NCI-H1436 (cell line): ENCODE measurements at places on chromosomes 4 and X.
A peak's percentile ranks its signal among the peaks of the same experiment; 100 is the strongest.

DNA sequence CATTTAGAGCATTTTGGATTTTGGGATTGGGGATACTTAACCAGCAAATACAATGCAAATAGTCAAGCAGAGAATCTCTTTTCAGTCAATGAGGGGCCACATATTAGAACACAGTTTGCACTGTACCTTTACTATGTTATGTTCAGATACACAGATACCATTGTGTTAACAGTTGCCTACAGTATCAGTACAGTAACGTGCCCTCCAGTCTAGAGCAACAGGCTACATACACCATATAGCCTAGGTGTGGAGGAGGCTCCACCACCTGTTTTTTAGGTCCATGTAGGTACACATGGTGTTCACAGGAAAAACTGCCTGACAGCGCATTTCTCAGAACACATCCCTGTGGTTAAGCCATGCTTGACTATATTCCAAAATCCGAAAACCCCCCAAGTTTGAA is 9.1 kb downstream of the GRPEL1 start:
- DNase-seq = no peak

DNA sequence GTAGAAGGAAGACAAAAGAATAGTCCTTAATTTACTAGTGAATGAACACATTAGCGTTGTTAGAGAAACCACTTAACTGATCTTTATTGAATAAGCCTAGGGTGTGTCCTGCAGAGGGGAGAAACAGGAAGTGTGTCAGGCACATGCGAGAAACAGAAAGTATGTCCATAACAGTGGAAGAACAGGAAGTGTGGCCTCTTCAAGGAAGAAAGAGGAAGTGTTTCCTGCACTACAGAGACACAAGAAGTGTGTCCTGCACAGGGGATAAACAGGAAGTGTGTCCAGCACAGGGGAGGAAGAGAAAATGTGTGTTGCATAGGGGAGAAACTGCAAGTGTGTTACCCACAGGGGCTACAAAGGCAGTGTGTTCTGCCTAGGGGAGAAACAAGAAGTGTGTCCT is 539.6 kb upstream of the PRKX start:
- DNase-seq = no peak

- DNase-seq = peak; percentile 87
Measured at GRCh38 chr4:73648478-73648877, 28.2 kb upstream of the RASSF6 start.

GRCh38 chrX:14363728-14364127 is 165.6 kb upstream of the GLRA2 start:
- no peak for DNase-seq

DNA sequence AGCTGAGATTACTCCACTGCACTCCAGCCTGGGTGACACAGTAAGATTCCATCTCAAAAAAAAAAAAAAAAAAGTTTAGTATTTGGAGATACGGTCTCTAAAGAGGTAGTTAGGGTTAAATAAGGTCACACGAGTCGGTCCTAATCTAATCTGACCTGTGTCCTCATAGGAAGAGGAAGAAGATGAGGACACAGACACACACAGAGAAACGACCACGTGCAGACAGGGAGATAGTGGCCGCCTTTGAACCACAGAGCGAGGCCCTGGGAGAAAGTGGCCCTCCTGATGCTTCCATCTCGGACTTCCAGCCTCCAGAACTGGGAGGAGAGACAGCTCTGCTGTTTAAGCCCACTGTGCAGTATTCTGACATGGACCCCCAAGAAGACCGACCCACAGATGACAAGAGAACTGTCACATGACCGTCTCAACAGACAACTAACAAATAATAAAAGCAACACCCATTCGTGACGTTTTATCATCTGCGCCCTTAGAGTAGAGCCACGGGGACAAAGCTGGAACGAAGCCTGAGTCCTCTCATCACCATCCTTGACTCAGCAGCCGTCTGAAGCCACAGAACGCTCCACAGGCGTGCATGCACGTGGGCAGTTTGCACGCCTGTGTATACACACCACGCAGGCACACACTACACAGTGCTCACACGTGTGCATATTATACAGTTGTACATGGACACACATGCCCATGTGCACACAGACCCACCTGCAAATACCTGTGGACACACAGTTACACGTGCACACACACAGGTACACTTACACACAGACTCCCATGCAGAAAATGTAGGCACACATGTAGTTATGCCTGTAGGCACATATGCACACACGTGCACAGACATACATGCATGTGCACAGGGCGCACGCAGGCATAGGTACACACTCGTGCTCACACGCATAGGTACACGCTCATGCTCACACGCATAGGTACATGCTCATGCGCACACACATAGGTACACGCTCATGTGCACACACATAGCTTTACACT is 51.7 kb downstream of the FAM53A start:
- DNase-seq = no peak

DNA sequence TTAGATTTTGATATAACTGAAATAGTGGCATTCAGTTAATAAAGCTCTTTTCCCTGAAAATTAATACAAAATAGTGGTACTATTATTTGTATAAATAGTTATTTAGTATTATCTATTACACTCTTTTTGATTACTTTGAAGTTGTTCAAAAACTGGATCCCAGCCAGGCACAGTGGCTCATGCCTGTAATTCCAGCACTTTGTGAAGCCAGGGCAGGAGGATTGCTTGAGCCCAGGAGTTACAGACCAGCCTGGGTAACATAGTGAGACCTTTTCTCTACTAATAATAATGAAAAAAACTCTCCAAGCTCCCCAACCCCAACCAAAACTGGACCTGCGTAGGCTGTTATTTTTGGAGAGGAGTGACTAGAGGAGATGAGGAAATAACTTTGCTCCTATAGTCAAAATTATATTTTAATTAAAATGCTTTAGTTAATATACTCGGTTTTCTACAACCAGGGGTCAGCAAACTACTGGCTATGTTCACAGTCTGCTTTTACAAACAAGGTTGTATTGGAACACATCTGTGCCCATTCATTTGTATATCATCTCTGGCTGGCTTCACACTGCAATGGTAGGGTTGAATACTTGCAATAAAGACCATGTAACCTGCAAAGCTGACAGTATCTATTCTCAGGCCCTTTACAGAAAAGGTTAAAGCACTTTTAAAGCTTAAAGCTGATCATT is 27.6 kb downstream of the GUCY1A1 start:
- no peak for DNase-seq
